Stimulated activated CD8-positive, alpha-beta memory T cell treated with anti-CD3 and anti-CD28 coated beads, Interleukin-15, amount 100 ng/mL, for 24 hours (primary cell): ENCODE measurements at places on chromosomes 4 and X.

GRCh38 chrX:49915361-49916222 lies 6.8 kb upstream of the CLCN5 start:
- DNase-seq = no peak

DNA sequence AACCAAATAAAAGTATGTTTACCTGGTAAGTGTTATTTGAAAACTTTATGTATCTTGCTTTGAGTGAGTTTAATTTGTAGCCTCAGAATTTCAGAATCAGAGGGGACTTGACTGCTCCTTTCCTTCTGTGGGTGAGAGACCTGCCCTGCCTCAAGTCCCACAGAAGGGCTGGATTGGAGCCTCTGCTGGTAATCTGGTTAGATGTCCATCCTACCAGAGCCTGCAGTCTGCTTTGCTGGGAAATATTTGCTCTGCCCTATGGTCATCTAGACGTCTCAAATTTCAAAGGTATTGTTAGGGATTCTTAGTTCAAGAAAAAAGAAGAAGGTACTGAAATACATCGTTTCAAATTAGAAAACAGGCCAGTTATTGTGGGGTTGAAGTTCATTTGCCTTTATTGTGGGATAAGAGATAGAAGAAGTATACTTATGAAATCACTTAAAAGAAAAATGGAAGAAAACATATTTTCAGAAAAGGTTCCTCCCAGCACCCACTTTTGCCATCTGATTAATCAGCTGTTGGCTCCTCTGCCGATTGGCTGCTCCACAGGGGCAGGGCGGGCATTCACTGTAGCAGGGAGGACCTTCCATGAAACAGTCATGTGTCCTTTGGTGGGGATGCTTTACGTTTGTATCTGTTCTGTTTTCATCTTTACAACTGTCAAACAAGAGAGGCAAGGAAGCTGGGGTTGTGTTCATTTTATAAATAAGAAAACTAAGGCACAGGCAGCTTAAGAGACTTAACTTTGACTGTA lies 73.3 kb upstream of the TLR2 start:
- DNase-seq = no peak

- DNase-seq = no peak
Measured at GRCh38 chr4:183175631-183176232, 76.7 kb downstream of the WWC2 start.

- DNase-seq = no peak
Measured at GRCh38 chrX:109629310-109629709, 4.3 kb upstream of the KCNE5 start.

DNA sequence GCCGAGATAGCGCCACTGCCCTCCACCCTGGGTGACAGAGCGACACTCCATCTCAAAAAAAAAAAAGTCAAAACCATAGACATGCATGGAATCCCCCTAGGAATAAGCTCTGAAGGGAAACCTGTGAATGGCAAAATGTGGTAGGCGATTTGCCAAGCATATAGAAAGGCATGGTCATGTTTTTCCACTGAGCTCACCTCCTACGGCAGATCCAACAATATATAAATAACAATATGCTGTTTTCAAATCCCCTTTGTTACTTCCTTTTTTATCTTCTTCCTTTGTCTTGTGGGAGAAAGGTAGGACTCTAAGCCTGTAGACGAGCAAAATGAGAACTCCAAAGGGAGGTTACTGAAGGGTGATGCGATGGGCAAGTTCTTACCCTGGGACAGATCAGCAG lies 219.0 kb downstream of the PALLD start:
- DNase-seq = no peak

DNA sequence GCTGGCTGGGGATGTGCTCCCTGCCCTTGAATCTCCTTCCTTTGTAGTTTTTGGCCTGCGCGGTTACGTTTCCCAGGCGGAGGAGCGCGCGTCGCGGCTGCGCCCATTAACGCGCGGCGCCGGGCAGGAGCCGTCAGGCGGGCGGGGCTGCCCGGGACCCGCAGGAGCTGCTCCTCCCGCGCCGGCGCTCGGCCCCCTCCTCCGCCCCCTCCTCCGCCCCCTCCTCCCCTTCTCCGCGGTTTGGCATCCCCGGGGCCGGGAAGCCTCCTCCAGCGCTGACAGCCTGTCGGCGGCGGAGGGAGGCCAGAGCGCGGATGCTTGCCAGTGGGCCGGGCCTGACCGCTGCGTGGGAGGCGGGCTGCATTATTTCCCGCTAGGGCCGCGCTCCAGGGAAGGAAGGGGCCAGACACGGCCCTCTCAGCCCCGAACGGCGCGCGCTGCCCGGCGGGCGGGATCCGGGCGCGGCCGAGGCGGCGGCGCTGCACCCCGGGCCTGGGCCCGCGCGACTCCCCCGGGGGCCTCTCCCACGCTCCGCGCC lies at the start of gene DCLK2:
DCLK2 (plus strand) TSS at position 405 of the 538 bp plus-strand sequence. CDS start 583 bp downstream, outside the sequence.
- DNase-seq = no peak

- no peak for DNase-seq
Measured at GRCh38 chrX:31057691-31058090, 14.2 kb downstream of the FTHL17 start.

GRCh38 chrX:41781500-41781899 lies 57.5 kb downstream of the GPR82 start:
- DNase-seq = no peak

DNA sequence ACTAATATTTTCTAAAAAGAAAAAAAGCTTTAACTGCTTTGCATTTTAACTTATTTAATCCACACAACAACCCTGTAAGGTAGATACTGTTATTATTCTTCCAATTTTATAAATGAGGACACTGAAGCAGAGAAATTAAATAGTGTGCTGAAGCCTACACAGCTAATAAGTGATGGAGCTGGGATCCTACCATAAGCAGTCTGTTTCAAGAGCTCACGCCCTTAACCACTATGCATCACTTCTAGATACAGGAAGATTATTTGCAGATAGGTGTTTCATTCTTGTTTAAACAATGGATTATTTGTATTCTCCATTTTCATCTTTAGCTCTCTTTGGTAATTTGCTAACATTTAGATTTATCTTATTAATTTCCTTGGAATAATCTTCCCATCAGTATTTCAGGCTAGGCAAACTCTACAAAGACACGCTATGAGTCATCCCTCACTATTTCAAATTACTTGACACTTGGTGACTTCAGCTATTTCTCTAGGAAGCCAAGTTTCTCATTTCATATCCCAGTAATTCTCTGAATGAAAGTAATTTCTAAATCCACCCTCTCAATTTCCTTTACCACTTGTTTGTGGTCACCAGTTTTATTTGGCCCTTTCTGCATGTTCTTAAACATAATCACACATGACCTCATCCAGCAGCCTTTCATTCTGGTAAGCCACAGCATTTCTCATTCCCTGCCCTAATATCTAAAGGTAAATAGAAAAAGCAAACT lies 67.3 kb downstream of the ASB9 start:
- no peak for DNase-seq

DNA sequence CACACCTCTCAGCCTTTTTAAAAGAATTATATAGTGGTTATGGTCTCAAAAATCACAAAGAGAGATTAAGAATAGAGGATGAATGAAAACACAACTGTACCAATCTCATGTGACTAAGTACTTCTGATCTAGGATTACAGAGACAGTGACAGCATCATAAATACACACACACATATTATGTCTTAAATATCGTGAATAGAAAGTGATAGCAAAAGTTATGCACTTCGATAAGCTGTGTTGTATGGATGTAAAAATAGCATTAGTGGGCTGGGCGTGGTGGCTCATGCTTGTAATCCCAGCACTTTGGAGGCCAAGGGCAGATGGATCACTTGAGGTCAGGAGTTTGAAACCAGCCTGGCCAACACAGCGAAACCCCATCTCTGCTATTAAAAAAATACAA lies 25.0 kb downstream of the GYPA start:
- no peak for DNase-seq

DNA sequence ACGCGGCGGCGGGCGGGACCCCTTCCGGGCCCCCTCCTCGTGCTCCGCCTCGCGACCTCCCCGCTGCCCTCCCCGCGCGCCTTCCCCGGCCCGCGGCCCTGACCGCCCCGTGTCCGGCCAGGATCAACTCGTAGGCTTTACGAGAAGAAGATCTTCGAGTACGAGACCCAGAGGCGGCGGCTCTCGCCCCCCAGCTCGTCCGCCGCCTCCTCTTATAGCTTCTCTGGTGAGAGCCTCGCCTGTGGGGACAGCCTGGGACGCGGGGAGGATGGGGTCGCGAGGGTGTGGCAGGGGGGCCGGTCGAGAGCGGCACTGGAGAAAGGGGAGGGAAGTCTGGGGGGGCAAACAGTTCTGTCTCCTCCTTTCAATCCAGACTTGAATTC lies 465 bp downstream of the EMD start:
- DNase-seq = no peak

- DNase-seq = no peak
Measured at GRCh38 chr4:54540931-54541330, 116.8 kb upstream of the KIT start.

DNA sequence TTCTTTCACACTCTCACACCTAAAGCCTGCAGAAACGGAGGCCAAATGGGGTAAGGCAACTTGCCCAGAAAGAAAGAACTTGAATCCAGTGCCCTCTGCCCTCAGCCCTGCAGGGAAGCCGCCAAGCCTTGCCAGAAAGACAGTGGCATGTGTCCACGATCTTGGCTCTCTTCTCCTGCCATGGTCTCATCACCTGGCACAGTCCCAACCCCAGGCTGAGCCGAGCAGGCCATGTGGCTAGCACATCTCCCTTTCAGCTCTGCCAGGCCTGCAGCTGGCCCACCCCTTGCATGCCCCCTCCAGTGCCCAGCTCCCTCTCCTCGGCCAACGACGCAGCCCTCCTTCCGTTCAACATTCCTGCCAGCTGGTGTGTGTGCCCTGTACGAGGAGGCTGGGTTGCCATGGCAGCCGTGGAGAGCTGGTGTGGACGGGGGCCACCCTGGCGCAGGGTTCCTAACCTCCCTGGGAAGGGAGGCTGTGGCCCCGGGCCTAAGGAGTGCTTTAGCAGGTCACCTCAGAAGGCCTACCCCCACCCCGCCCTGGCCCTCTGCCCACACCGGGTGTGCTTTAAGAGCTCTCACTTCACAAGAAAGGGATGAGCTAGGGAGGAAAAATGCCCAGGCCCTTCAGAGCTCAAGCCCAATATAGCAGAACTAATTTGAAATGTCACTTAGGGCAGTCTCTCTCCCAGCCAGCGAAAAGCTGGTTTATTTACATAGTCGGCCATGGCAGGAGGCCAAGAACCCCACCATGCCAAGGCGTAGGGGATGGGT lies 73.0 kb upstream of the PJA1 start:
- no peak for DNase-seq

DNA sequence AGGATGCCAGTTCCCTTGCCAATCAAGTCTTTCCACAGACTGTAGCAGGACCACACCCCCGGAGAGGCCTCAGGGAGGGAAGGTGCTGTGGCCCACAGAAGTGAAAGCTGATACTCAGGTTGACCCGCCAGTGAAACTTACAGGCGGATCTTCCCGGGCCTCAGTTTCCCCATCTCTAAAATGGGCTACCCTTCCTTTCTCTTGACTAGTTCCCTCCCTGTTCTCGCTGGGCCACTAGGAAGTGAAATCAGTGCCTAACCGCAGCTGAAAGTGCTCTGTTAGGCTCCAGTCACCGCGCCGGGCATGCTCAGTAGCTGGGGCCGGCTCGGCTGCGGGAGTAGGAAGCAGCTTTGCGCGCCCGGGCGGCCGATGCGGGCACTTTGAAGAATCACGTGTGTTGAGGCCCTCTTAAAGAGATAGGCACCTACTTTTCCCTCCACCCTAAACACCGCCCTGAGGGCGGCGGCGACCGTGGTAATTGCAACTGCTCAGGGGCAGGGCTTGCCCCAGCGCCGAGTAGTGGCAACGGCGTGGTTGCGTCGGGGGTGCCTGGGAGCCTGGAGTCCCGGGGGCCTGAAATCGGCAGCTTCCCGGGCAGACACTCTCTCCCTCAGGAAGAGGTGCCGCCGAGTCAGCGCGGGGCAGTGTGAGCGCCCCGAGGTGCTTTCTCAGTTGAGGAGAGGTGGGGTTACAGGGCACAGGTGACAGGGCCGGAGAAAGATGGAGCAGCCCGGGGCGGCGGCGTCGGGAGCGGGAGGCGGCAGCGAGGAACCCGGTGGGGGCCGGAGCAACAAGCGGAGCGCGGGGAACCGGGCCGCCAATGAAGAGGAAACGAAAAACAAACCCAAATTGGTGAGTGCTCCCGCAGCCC lies at the start of gene DIAPH2:
DIAPH2 (plus strand) TSS at position 504 of the 871 bp plus-strand sequence.
- DNase-seq = peak; percentile 23

- DNase-seq = no peak
Measured at GRCh38 chrX:152155766-152156310, 17.5 kb upstream of the MAGEA10 start.

GRCh38 chr4:36900446-36900987 lies 344.0 kb upstream of the NWD2 start:
- DNase-seq = no peak

- no peak for DNase-seq
Measured at GRCh38 chrX:69156638-69157037, 8.6 kb downstream of the PJA1 start.

- DNase-seq = no peak
Measured at GRCh38 chr4:185839770-185840169, 27.8 kb upstream of the SORBS2 start.

DNA sequence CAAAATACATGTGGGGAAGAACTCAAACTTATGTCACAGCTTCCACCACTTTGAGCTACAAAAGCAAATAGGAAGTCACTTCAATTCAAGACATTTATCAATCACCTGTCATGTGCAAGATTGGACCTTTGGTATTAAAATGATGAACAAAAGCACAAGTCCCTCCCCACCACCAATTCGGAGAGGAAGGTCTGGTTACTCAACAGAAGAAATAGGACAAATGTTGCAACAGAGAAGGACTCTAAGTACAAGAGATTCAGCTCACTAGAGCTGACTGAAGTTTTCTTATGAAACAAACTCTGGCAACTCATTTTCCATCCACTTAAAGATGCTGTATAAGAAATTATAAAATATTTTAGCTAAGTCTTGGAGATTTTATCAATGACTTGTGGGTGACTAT lies 16.0 kb upstream of the MMRN1 start:
- no peak for DNase-seq

- no peak for DNase-seq
Measured at GRCh38 chrX:27765718-27766117, 42.1 kb upstream of the MAGEB10 start.

- DNase-seq = no peak
Measured at GRCh38 chr4:38154252-38154651, 194.1 kb downstream of the PTTG2 start.

GRCh38 chr4:121900132-121900983 lies 30.1 kb upstream of the BBS7 start:
- DNase-seq = no peak

GRCh38 chr4:151801547-151802516 lies 41.0 kb upstream of the GATB start:
- peak; percentile 18 for DNase-seq

DNA sequence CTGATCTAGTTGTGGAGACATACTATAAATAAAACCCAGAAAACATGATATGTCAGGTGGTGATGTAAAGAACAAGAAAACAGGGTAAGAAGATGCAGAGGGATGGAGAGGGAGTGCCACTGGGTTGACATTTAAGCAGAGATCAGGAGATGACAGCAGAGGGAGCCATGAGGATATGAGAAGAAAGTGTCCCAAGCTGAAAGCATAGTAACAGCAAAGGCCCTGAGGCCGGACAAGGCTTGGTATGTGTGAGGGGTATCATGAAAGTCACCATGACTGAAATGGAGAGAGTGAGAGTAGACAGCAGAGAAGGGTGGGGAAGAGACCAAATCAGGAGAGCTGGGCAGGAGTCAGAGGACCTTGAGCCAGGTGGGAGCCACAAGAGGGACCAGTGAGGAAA lies 3.4 kb downstream of the GPKOW start:
- no peak for DNase-seq

GRCh38 chr4:27198246-27198645 lies 337.6 kb downstream of the STIM2 start:
- no peak for DNase-seq

- DNase-seq = no peak
Measured at GRCh38 chrX:10008483-10009056, 41.4 kb downstream of the CLDN34 start.
